ENCODE measurements at places on chromosomes 3 and 15.

DNA sequence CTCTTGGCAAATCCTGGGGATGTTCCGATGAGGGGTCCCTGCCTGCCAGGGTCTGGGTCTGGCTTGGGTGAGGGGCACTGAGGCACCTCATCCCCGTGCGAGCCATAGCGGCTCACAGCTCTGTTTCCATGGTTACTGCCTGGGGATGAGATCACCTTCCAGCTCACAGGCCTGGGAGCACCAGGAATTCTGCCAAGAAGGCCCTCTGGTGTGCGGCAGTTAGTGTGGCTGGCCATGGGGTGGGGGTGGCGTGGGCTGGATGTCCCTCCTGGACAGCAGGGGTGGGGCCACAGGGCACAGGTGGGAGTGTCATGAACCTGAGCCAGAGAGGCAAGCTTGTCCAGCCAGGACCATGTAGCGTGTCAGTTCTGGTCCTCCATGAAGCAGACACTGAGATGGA lies 22.1 kb upstream of the PRR23E start:
- DNase-seq, result no peak

DNA sequence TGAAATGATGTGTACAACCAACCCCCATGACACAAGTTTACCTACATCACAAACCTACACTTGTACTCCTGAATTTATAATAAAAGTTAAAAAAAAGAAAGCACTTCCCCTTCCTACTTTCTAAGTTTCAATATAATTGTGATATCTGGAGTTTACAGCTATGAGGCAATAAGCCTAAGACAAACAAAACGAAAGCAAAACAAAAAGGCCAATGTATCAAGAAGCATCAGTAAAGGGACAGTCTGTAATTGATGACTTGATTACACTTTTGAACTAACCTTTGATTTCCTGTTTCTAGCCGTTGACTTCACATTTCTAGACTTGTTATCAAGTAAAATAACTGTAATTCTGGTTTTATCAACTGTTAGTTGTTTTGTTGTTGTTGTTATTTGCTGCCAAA lies 187.5 kb upstream of the CNTN3 start:
- no peak for DNase-seq

GRCh38 chr3:122416966-122417365 lies 1.1 kb upstream of the WDR5B start:
- no peak for DNase-seq

DNA sequence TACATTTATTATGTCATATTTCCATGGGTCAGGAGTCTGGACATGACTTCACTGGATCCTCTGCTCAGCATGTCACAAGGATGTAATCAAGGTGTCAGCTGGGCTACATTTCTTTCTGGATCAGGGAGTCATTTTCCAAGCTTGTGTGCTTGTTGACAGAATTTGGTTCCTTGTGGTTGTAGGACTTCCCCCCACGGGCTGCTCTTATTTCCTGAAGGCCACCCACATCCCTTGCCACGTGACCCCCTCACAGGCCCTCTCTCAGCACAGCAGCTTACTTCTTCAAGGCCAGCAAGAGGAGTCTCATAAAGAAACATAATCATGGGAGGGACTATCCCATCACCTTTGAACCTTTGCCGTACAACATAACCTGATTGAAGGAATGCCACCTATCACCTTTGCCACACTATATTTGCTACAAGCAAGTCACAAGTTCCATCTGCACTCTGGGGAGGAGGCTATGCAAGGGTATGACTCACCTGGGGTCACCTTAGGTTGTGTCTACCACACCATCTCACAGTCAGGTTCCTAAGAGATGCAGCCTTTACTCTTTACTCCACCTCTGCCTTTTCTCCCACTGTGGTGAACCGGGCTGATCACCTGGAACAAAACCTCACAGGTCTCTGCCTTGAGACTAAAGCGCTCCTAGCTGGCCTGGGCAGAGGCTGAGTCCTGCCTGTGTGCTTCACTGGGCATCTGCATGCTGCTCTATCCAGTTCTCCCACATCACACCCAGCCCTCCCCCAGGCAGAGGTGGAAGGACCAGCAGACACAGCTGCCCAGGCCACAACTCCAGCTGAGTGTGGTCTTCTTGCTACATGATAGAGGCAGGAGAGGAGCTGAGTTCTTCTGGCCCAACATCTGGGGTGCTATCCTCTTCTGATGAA lies 13.5 kb downstream of the RAB6B start:
- DNase-seq, result no peak

DNA sequence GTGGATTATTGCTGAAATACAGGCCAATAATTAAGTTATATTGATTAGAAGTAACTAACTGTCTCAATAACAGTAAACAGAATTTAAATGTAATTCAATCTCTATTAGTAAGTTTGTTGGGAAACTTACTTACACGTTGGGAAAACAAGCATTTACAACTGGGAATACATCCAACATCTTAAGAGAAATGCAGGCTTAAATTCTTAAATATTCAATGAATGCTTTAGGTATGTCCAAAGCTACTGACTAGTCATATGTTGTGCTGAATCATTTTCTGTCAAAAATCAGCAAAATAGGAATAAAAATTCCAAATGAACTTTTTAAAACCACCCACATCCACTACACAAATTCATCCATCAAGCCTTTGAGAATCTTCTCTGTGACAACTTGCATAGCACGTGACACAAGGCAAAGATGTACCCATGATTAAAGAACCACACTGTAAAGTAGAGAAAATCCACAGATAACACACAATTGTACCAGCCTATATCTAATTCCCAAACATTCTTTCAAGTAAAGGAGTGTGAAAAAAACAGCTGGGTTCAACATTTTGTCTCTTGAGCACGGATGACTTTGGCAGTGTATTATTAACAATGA lies 60.0 kb downstream of the NMNAT3 start:
- no peak for DNase-seq

- no peak for DNase-seq
These were observed 226.2 kb downstream of the SLCO3A1 start for GRCh38 chr15:92079647-92080255.

GRCh38 chr15:43251185-43251870 lies 15.4 kb downstream of the TGM5 start:
- no peak for DNase-seq

DNA sequence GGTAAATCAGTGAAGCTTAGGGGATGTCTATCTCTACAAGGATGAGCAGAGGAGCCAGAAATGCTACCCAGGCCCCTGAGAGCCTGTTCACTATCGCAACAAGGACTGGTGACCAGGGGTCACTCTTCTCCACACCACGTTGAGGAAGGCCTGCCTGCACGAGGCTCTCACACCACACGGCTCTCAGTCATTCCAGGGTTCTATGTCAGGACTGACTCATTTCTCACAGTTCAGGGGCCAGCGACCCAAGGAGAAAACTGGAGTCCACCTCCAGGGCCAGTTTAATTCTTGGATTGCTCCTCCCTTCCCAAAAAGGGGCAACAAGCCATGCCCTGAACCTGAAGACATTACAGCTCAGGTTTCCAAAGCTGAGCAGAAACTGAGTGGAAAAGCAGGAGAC lies 33.9 kb downstream of the ANP32A start:
- no peak for DNase-seq

- DNase-seq, result no peak
These were observed 31.2 kb upstream of the TNIK start for GRCh38 chr3:171491361-171491760.

- DNase-seq, result no peak
These were observed 41.3 kb upstream of the ROBO2 start for GRCh38 chr3:76998555-76998954.

GRCh38 chr3:30256474-30256873 lies 349.9 kb upstream of the TGFBR2 start:
- no peak for DNase-seq

- no peak for DNase-seq
These were observed 58.0 kb upstream of the LRTM1 start for GRCh38 chr3:54985856-54986255.

DNA sequence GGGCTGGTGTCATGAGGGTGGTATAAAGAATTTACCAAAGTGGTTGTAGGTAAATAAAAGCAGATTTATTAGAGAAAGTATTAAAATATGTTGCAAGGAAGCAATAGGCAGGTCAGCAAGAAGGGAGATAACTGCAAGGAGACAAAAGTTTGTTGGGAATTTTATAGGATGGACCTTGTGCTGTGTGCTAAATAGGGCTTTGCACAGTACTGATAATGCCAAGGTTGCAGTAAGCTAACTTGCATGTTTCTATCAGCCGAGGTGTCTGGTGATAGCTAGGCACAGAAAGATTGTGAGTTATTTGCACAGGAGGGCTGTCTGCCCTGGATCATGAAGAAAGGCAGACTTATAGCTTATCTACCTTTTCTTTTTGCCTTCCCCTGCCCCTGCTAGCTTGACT lies 102.5 kb upstream of the SPRED1 start:
- DNase-seq, result no peak

- DNase-seq, result no peak
These were observed 17.5 kb downstream of the SHC4 start for GRCh38 chr15:48946074-48946839.

DNA sequence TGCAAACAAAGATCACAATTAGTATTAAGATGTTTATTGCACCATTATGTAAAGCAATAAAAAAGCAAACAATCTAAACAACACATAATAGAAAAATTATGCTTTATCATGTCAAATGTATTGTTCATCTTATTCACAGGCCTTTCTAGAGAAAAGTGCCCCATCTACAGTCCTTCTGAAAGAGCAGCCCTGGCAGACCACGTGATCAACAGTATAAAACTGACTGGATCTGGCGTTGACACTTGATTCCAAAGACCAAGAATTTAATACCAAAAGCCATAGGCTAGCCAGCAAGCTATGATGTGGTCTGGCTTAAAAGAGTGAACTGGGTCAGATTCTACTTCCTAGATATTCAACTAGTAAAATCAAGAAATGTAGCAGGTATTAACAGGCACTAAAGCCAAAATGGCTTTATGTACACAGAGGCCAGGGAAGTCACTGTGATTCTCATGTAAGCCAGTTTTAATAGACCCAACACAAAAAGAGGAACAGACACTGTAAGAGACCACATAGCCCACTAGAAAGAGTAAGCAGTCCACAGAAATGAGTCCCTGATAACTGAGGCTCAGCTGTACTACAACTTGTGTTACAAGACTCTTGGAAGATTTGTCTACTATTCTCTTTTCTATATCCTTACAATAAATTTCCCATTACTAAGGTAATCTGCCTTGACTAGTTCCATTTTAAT lies 32.5 kb downstream of the DMXL2 start:
- no peak for DNase-seq

- DNase-seq, result no peak
These were observed 19.3 kb upstream of the ATP10A start for GRCh38 chr15:25882466-25882865.

DNA sequence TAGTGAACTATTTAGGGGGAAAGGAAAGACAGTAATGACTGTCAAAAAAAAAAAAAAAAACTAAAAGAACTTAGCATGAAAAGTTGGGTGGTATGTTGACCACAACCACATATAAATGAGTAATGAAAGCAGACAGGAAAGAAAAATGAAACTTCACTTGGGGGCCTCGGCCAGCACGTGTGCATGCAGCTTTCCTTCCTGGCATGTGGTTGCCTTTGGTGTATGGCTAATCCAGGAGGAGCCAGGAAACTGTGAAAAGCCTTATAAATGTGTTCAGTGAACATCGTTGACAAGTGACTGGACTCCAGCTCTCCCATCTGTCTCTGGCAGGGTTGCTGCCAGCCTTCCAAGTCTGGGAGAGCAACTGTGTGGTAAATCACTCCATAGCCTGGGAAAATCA lies 195.1 kb downstream of the DTWD1 start:
- DNase-seq, result no peak

GRCh38 chr3:167814441-167814951 lies 79.0 kb downstream of the SERPINI1 start:
- DNase-seq, result no peak

- no peak for DNase-seq
These were observed 563 bp downstream of the PXYLP1 start for GRCh38 chr3:141231952-141232823.

- no peak for DNase-seq
These were observed 38.3 kb downstream of the FAM43A start for GRCh38 chr3:194723846-194724618.

GRCh38 chr15:101062471-101063171 lies 143.5 kb downstream of the LRRK1 start:
- no peak for DNase-seq

- no peak for DNase-seq
These were observed 92.8 kb upstream of the MITF start for GRCh38 chr3:69646287-69647067.

DNA sequence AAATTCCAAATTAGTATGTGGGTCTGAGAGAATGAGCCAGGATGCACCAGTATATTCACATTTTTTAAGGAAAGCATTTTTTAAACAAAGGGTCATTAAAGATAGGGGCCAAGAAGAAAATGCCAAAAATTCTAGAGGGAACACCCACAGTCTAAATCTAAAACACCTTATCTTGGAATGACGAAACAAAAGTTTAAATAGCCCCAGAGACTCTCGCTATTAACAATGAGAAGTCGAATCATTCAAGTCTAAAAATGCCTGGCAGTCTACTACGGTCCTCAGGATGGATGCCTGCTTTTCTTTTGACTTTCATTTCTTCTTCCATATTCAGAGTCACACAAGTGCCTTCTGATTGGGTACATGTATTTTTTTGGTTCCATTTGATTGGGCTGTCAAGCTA lies 66.3 kb downstream of the SSUH2 start:
- no peak for DNase-seq

DNA sequence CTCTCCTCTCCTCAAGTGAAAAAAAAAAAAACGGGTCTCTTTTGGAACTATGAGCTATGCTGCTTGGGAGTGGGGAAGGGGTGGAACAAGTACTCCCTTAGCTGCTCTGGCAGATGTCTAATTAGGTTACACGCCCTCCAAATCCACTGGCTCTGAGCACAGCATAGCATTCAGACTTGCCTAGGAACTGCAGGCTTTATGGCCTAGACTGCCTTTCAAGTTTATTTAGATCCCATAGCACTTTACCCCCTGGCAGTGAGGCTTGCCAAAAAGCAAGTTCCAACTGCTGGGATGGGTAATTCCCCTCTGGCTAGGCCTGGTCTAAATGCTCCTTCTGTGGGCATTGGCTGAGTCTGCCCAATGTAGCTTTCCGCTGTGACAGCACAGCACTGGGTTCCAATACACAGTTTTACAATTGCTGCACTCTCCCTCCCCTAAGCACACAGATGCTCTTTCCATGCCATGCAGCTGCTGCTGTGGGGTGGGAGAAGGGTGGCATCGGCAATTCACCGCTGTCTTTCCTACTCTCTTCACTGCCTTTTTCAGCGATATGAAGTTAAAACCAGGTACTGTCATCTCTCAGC lies 152.8 kb downstream of the KCNAB1 start:
- DNase-seq, result no peak

GRCh38 chr3:68874551-68875348 lies 57.6 kb downstream of the TAFA4 start:
- no peak for DNase-seq

GRCh38 chr15:38896647-38897046 lies 332.0 kb upstream of the RASGRP1 start:
- DNase-seq, result no peak

- no peak for DNase-seq
These were observed 104.8 kb downstream of the MYO5A start for GRCh38 chr15:52423852-52424251.

GRCh38 chr15:72786242-72786641 lies 2.7 kb upstream of the ADPGK start:
- no peak for DNase-seq

- DNase-seq, result no peak
These were observed 40.1 kb upstream of the RASGRF1 start for GRCh38 chr15:79130535-79131130.

- no peak for DNase-seq
These were observed 57.9 kb downstream of the CHSY1 start for GRCh38 chr15:101193806-101194545.

All from Panc1 (cell line).